ENCODE measurements at places on chromosomes 1 and 21.
A peak's percentile ranks its signal among the peaks of the same experiment; 100 is the strongest.

GRCh38 chr1:56811331-56811730, 7.9 kb downstream of the FYB2 start:
- no peak for DNase-seq

GRCh38 chr1:115810609-115811008, 30.3 kb downstream of the NHLH2 start:
- no peak for DNase-seq

- no peak for DNase-seq
These were observed 498.1 kb downstream of the LMO4 start for GRCh38 chr1:87826681-87827251.

GRCh38 chr1:186672131-186672530, 8.1 kb downstream of the PTGS2 start:
- DNase-seq = no peak

GRCh38 chr21:43207043-43207315, 38.2 kb downstream of the CRYAA start:
- no peak for DNase-seq

- DNase-seq = no peak
These were observed 273.8 kb downstream of the PTBP2 start for GRCh38 chr1:96995351-96995750.

DNA sequence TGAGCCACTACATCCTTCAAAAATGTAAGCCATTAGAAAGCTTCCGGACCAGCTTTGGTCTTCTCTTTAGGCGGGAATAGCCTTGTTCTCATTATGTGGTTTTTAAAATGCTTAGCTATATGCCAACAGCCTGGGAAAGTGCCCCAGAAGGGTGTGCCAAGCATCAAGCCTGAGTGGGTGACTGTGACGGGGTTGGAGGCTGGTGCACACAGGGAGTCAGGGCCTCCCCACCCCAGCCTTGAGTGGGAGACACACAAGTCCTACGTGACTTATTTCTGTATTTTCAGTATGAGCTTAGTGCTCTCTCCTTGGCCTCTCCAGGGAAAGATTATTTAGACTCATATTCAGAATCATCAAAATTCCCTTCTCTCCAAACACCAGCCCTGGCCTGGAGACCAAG, 9.8 kb downstream of the UBASH3A start:
- DNase-seq = no peak

DNA sequence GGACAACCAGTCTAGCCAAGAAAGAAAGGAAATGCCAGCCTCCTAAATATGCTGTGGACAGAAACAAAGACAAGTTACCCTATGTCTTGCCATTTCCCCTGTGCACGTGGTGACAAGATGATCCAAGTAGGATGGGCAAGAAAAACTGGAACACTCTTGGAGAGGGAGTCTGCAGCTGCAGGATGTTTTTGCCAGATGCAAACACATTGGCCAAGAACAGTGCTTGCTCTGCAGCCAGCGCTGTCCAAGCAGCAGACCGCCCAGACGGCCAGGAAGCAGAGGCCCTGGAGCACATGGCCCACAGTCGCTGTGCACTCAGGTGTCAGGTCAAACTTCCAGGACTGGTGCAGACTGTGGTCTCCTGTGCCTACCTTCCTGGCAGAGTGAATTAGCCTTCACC, 189.3 kb downstream of the SLC35F3 start:
- DNase-seq = no peak

DNA sequence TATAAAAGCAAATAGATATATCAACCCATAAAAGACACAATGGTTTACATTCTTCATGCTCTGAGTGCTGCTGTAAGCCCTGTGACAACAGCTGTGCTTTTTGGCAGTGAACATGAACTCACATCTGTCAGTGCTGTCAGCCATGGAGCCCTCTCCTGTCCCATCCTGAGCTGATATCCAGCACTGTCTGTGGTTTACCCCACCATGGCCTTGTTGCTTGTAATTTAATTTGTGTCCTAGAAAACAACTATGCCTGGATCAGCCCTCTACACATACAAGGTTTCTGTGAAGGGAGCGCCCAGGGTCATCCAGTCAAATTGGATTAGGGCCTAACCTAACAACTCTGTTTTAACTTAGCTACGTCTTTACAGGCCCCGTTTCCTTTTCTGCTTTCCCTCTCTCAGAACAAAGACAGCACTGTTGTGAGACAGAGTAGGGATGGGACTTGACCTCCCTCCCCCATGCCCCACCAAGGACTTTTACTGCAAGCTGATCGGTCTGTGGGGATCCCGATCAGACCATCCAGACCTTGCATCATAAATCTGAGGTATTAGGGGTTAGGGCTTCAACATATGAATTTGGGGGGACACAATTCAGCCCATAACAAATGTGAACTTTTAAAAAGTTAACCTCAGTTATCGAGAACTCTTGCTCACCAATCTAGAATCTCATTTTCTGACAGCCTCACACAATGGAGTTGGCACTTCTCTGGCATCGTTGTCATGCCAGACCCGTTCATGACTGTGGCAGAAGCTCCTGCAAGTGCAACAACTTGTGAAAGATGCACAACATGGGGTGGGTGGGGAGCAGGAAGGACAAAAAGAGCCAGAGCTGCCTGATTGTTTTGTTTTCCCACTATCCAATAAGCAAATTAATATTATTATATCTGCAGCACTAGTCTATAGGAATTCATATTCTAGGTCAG, 16.4 kb upstream of the SLC44A3 start:
- no peak for DNase-seq

GRCh38 chr1:93591676-93592550, 89.7 kb downstream of the BCAR3 start:
- no peak for DNase-seq

GRCh38 chr1:8430476-8430875, 112.6 kb downstream of the SLC45A1 start:
- DNase-seq = no peak

DNA sequence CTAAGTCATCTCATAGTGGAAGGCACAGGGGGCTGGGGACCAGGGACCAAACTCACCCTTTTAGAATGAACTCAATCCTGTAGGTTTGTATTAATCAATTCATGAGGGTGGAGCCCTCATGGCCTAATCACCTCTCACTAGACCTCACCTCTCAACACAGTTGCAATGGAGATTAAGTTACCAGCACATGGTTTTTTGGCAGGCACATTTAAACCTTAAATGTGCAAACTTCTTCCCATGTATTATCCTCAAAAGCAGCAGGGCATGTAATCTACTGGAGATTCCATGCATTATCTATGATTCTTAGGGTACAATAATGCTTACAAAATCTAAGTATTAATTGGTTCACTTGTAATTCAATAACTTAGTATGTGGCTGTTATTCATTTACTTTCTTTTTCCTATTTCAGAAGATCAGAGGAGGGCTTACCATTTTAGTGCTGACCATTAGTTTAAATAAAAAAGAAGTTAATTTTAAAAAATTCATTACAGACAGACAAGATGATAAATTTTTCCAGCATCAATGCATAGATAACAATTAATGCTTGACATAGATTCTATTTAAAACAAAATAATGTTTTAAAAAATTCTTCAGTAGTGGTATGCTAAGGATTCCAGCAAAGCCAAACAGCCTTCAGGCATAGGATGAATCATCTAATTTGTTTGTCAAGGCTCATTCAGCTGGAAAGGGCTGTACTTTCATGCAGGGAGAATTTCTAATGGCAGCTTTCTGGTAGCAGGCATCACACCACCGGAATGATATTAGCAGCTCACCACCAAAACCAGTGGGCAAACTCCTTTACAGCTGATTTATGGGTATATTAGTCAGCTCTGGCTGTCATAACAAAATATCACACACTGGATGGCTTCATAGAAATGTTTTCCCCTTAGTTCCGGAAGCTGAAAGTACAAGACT, 124.6 kb upstream of the ZNF648 start:
- no peak for DNase-seq

- DNase-seq = no peak
These were observed 10.2 kb downstream of the C1orf216 start for GRCh38 chr1:35708441-35708921.

GRCh38 chr1:182927693-182928433, 25.1 kb downstream of the SHCBP1L start:
- no peak for DNase-seq

DNA sequence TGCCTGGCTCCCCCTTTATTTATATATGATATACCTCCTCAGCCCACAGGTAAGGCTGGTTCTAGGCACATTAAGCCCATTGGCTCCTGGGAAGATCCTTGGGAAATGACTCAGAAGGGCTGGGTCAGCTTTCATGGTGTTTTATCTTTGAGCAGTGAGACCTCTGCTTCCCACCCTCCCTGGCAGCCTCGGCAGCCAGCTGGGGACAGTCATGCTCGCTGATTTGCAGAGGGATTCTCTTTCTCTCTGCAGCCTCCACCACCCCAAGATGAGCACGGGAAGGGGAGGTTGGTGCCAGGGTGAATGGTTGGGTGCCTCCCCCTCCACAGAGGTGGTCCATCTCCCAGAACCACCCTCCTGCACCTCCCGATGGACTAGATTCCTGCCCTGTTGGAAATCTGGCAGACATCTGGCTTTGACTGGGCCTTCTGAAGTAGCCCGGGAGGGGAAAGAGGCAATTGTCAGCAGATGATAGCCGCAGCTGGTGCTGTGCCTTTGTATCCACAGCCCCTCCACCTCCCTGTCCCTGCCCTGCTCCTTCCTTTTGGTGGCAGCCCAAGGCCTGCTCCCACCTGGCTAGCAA, 24.6 kb downstream of the IER5 start:
- no peak for DNase-seq

DNA sequence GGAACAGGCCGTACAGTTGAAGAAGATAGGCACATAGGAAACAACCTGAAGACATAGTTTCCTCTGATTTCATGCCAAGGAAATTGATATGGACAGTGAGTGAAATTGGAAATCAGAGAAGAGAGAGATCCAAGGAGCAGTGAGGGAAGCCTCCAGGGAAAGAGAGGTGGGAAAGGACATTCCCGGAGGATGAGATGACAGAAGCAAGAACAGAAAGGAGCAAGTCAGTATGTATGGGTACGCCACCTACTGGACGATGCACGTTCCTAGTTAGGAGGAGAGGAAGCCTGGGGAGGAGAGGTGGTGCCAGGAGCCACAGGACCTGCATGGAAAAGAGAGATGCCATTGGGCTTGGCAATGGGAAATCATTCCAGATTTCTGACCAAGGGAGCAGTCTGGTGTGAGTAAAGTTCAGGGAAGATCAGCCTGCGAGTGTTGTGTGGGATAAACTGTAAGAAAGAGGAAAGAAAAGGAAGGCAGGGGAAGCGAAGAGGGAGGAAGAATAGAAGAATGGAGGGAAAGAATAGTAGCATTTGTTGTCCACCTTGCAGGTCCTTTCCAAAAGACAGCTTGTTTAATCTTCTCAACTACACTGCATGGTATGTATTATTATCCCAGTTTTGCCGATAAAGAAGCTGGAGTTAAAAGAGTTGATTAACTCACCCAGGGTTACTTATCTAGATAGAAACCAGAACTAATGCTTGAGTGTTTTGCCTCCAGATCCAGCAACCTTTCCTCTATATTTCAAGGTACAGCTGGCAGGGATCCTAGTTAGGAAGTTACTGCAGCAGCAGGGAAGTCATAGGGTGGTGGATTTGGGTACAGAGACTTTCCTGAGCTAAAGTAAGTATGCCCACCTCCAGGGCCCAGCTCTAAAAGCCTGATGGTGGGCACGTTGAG, 27.4 kb downstream of the C1orf116 start:
- DNase-seq = peak; percentile 15

DNA sequence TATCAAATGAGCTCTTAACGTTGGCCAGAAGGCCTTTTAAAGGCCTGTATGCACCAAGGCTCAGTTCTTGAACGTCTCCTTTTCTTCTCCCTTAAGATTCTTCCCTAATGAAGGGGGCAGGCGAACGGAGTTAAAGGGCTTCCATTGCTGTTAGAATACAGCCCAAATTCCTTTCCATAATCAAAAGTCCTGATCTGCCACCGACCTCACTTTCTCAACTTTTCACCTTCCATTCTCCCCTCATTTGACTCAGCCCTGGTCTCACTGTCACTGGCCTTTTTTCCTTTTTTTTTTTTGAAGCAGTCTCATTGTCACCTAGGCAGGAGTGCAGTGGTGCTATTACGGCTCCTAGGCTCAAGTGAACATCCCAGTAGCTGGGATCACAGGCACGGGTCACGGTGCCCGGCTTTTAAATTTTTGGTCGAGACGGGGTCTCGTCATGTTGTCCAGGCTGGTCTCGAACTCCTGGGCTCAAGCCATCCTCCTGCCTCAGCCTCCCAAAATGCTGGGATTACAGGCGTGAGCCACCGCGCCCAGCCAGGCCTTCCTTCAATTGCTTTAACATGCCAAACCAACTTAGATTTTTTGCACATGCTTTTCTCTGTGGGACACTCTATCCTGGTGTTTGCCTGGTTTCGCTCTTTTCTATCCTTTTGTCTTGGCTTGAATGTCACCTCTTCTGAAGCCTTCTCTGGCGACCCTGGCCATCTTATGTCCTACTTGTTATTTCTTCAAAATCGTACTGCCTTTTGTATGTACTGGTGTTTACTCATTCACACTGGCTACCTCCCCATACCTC, 612 bp upstream of the CMPK1 start:
- DNase-seq = no peak

- DNase-seq = no peak
These were observed 10.9 kb downstream of the NRDC start for GRCh38 chr1:51867479-51868232.

DNA sequence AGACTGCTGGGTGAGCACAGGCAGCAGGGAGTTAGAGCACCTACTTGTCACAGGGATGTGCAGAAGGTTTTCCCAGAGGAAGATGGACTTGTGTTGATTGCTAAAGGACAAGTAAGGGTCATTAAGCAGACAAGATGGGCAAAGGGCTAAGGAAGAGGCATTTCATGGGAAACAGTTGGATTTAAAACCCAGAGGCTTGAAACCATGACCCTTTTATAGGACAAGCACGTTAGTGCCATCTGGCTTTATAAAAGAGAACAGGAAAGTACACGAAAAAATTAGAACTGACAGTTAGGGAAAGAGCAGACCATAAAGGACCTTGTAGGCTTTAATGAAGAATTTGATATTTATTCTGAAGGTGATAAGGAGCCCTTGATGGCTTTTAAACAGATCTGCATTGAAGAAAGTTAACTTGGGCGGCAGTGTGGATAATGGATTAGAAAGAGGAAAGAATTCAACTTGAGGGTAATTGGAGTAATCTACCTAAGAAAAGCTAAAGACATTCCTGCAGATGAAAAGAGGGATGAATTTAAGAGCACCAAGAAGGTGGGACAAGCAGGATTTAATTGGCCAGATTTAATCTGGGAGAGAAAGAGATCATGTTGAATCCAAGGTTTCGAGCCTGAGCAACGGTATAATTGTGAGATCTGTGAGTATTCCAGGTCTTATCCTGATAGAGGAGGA, 68.6 kb downstream of the ZC3H11B start:
- no peak for DNase-seq

- no peak for DNase-seq
These were observed 1238.0 kb downstream of the MRPL39 start for GRCh38 chr21:24369278-24369677.

DNA sequence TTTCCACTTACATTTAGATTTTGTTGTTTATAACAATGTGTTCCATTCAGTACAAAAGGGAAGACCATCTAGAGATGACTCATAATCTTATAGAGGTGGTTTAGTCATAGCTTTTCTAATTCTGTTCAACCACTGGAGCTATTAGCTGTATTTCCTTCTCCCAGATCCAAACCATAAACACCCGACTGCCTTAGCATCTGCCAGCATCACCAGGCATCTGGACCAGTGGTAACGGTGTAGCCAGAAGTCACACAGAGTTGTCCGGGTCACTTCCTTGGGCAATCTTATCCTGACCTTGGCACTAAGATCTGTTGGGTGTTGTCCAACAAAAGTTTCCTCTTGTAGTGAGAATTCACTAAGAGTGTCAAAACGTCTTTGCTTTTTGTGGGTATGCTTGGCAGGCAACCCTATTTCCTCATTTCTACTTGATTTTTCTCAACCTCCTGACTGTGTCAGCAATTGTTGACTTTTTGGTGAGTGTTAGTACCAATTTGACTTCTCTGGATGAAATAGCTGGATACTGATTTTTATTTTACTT, 372.1 kb upstream of the B3GALT2 start:
- DNase-seq = no peak

Data from stimulated activated CD4-positive, alpha-beta T cell treated with anti-CD3 and anti-CD28 coated beads, Interleukin-1b, Interleukin-23, amount 100 ng/mL, for 4 hours (primary cell).